ENCODE measurements at places on chromosomes 6 and 20.

DNA sequence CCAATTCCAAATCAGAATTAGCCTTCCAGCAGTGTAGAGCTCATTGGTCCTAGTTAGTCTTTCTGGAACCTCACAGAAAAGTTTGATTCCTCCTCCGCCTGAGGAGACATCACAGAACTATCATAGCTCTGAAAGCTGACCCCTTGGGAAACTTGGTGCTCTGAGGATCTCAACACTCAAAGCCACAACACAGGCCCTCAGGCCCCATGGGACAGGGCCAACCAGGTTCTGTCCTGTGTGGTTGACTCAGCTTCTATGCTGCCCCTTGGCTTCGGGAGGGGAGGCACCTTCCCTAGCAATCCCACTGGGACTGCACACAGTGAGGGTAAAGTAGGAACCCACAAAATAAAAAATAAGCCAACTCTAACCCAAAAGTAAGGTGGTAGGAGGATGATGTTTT is 237.5 kb upstream of the ECI2 start:
- DNase-seq = no peak

GRCh38 chr6:43949551-43949991 is 177.7 kb downstream of the MRPL14 start:
- no peak for DNase-seq

- DNase-seq = no peak
Measured at GRCh38 chr6:46103441-46104115, 26.2 kb upstream of the ENPP4 start.

DNA sequence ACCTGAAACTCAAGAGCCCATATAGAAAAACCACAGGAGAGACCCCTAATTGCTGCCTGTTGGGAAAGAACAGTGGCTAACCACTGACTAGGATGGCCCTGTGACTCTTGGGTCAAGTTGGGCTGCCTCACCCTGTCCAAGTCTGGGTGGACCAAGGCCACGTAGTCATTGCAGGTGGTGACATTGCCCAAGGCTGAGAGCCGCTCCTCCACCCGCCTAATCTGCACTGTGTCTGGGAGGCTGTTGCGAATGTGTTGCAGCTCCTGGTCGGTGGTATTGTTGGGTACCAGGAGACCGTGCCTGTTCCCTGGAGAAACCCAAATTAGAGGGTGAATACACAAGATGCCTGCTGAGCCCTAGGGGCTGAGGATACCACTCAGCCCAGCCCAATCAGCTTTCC is 2.6 kb upstream of the MMP24OS start:
- no peak for DNase-seq

DNA sequence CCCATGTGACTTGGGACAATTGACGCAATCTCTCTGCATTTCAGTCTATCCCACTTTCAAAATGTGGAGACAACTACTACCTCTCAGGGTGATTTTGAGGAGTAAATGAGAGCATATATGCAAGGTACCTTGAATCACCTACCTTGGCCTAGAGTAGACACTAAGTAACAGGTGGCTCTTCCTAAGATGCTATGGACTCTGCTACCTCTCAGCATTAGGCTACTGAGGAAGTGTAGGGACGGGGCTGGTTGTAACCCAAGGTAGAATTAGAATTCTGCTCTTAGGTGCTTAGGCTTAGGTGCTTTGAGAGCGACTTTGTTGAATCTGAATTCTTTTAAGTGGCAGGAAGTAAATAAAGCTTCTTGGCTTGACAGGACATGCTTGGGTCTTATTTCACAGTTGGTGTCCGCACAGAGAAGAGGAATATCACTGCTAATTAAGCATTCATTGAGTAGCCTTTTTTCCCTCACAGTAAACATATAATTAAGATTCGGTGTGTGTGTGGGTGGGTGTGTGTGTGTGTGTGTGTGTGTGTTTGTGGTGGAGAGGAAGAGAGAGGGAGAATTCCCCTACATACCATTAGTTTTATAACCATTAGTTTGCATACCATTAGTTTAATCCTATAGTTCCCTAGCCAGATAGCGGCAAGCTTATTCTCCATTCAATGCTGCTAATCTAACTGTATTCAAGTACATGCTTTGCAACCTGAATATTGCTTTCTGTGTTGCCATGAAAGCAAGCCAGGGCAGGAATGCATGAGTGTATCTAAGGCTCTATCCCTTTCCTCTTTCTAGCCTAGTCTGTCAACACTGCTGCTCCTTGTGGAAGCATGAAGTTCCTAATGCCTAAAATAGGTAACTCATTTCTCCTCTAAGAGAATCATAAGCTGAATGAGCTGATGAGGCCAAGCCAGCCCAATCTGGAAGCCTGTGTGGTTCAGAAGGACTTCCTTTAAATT is 112.5 kb downstream of the IPCEF1 start:
- DNase-seq = no peak

GRCh38 chr6:169725125-169726048 is 1.1 kb upstream of the PHF10 start:
- DNase-seq = no peak

DNA sequence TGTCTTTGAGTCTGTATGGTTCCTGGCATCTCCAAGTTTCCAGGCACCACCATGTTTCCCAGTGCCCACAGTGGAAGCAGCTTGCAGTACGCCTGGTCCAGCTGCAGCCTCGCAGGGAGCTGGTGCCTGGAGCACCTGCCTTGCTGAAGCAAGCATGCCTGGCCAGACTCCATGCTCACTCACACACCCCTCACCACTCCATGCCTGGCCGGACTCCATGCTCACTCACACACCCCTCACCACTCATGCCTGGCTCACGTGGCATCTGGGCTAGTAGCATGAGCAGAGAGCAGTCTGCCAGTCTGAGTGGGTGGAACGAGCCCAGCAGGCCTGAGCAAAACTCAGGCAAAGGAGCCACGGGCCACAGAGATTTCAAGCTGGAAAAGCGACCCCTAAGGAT is 214.3 kb downstream of the TFAP2C start:
- no peak for DNase-seq

DNA sequence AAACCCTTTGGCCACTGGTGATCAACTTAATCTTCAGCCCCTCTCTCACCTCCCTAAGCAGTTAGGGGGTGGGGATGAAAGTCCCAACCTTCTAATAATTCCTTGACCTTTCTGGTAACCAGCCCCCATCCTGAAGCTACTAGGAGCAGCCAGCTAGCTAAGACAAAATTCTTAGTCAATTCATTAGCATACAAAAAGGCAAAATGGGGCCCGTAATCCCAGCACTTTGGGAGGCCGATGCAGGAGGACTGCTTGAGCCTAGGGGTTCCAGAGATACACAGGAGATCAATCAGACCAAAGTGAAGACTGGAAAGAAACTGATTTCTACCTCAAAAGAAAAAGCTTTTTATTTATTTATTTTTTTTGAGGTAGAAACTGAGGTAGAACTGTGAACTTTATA is 1.8 kb downstream of the ASCC3 start:
- no peak for DNase-seq

- no peak for DNase-seq
Measured at GRCh38 chr6:112591329-112591728, 244.2 kb downstream of the RFPL4B start.

DNA sequence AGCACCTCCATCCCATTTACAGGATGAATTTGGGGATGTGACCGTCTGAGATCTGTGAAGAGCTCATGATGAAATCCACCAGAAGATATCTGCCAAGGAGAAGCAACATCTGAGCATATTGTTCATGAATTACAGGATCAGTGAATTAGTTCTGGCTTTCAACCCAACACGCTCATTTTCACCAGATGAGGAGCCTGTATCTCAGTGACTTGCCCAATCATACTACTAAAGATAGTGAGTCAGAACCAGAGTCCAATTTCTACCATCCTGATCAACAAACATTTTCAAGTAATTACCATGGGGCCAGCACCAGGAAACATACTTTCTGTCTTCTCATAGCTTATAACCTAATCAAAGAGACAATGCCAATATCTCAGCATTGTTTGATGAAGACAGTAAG is 116.6 kb downstream of the ZDHHC14 start:
- no peak for DNase-seq

DNA sequence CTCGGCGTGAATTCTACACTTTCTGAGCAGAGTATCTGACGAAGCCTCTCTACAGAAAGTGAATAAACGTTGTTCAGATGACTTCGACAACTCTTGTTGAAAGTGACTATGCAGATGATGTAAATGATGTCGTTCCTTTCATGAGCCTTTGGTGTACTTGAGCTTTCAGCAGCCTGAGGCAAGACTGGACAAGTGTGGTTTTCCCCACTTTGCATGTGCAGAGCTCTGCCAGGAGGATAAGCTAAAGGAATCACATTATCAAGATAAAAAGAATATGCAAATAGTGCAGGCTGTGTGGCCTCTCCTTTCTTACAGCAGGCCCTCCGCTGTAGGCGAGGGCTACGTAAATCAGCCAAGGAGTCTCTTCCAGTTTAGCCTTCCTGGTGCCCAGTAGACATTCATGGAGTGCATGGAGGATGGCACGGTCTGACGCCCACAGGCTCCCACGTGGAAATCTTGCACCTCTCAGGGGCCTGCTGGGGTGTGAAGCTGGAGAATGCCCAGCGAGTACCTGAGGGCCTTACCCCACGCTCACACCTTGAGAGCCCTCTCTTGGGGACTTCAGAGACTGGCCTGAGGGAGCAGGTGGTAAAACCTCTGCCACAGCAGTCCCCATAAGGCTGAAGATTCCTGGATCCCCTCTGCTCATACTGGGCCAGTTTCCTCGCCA is 54.9 kb downstream of the RPP40 start:
- DNase-seq = no peak

DNA sequence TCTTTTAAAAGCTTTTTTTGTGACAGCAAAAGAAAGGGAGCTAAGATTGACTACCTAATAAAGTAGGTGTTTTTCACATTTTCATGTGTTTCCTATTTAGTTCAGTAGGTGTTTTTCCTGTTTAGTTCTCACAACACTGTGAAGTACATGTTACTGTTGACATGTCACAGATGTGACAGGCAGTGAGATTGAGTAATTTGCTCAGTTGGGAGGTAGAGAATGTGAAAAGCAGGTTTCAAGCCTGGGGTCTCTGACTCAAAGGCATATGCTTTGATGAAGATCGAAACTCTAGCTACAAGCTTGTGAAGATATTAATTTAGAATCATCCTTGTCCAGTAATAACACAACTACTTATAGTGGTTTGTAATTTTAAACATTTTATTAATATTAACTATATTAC is 43.1 kb downstream of the SLX4IP start:
- no peak for DNase-seq

GRCh38 chr6:31400467-31401289 is 2.7 kb upstream of the MICA start:
- DNase-seq = no peak

DNA sequence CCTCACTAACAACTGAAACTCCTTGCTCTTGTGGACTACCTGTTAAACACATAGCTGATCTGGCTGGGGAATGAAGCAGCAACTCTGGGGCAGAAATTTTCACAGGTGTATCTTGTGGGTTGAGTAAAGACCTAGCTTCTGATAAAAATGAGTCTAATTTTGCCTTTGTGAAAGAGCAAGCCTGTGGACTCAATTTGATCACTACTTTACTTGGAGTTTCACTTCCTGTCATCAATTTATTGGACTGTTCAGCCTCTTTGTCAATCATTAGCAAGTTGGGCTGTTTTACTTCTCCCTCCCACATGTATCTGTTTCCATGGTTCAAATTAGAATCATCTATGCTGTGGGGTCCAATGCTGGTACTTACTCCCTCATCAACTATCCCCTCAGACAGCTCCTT is 29.6 kb upstream of the CRIP3 start:
- DNase-seq = no peak

- DNase-seq = no peak
Measured at GRCh38 chr6:56999049-56999448, 44.1 kb downstream of the BEND6 start.

DNA sequence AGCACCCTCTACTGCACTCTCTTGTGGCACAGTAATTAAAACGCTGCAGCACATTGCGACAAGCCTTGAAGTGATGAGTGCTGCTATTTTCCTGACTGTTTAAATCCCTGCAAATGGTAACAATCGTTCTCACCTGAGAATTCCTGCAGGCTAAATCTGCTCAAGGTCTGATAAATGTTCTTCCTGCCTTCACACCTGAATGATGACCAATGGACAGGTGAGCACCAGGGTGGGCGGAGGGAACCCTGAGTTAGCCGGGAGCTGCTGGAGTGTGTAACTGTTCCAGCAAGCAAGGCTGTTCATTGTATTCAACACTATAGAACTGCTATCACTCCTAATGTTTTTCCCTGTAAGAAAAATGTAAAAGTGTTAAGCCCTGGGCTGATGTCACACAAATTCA is 4.0 kb downstream of the DACT2 start:
- DNase-seq = no peak

- no peak for DNase-seq
Measured at GRCh38 chr6:159615918-159616317, 77.1 kb downstream of the SOD2 start.

- no peak for DNase-seq
Measured at GRCh38 chr6:35061651-35062410, 79.3 kb downstream of the TCP11 start.

- DNase-seq = no peak
Measured at GRCh38 chr6:25954756-25955155, 7.8 kb upstream of the TRIM38 start.

GRCh38 chr6:156131221-156131903 is 645.8 kb upstream of the ARID1B start:
- no peak for DNase-seq

- DNase-seq = peak; percentile 26
Measured at GRCh38 chr20:32585011-32585585, at the start of gene NOL4L. NOL4L (minus strand) TSS chr20:32585333; CDS start chr20:32584890, 443 bp downstream.

DNA sequence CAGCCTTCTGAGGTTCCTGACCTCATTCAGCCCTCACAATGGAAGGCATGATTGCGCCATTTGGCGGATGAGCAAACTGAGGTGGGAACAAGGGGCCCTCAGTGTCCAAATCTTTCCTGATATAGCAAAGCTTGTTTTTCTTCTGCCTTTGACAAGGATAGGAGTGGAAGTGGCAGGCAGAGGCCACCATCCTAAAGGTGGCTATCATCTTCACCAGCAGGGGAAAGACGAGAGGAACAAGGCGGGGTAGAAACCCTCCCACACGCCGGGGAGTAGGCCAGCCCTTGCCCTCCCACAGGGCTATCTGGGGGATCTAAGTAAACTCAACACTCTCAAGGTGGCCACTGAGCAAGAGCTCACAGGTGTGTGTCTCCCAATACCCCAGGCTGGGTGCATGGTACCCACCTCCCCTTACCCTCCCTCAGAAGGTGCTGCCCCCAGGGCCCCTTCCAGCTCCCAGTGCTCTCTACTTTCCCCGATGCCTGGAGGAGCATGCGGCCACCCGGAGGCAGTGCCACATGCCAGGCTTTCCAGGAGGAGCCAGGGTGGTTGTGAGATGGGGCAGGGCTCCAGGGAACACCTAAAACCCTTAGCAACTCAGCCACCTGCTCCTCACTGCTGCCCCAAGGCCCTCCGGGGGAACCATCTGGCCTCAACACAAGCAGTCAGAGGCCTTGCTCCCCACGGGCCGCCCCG is 11.2 kb downstream of the SPDEF start:
- DNase-seq = peak; percentile 69

GRCh38 chr20:62234339-62234738 is 4.0 kb upstream of the OSBPL2 start:
- DNase-seq = no peak

GRCh38 chr6:35341557-35341956 is 801 bp upstream of the PPARD start:
- DNase-seq = no peak

DNA sequence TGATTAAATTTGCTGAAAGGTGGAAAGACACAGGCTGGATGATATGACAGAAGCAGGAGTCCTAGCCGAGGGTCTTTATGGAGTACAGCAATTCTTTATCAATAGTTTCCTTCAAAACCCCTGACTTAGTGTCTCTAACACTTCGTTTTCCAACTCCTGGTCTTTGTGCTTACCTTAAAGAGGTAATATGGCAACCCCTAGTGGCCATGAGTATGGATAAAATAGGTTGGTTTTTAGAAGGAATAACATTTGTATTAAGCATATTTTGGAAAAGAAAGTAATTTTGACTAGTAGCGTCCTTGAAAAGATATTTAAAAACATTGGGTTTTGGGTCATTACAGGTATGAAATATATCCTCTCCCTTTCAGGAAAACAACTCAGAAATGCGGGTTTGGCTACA is 51.9 kb downstream of the VGLL2 start:
- peak; percentile 35 for DNase-seq

Measured in NCI-H446 (cell line).